ENCODE measurements at places on chromosomes 1 and 21.

GRCh38 chr1:212035835-212036605 lies 472 bp downstream of the DTL start:
- no peak for DNase-seq

DNA sequence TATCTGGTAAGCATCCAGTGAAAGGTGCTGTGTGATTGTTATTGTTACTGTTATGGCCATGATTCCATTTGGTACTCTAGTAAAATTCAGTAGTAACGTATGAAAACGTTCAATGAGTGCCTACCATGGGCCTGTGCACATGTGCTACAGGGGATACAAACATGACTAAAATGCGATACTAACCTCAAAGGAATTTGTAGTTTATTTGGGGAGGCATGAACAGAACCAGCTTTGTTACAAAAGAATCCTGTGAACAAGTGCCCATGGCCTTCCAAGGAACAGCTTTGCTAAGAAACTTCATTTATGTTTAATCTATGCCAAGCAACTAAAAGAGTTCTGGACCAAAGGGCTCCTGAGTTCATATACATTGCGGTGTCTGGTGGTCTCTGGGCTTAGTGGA lies 28.7 kb downstream of the PTGFR start:
- DNase-seq = no peak

DNA sequence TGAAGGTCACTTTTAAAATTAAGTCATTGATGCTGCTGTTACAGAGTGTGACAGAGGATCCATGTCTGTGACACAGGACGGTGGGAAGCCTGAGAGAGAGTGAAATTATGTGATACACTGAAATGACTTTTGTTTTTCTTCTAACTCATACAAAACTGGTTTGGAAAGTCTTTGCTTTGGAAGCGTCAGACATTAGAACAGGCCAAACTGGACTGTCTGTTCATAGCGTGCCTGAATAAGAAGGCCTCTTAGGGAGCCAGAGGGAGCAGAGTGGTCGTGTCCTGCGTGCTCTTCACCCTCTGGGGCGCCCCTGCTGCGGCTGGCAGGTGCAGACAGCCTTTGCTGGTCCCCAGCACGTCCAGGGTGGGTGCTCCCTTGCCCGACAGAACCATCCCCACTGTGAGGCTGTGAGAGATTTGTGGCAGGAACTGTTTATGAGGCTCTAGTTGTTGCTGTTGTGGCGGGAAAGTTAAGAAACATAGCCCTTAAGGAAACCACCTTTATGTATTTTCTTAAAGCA lies 19.7 kb upstream of the PGD start:
- no peak for DNase-seq

DNA sequence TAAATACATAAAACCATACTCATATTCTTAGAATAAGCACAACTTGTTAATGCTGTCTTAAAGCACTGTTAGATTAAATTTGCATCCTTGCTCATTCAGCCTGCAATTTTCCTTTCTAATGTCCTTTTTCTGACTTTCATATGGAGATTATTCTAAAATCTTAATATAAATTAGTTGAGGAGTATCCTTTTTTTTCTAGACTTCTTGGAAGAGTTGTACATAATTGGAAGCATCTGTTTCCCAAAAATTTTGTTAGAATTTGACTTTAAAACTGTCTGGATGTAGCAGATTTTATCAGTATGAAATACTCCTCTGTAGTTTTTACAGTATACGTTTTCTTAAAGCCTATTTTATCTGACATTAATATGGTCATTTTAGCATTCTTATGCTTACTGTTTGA lies 9.7 kb downstream of the KIFAP3 start:
- DNase-seq = no peak

DNA sequence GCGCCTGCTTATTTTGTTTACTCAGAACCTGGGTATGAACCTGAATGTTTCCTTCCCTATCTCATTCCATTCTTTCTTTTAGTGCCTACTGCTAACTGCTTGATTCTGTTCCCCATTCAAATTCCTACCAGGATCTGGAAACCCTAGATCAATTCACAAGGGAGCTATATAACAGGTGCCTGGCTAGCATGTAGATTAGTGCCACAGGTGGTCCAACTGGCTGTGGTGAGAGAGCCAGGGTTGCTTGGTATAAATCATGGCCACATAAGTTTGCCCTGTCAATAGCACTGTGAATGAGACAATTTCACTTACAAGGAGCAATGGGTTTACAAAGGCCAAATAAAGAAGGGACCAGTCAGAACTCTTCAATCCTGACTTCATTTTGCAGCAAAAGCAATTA lies 6.6 kb upstream of the PRPF38B start:
- no peak for DNase-seq

- DNase-seq = no peak
Observed at GRCh38 chr1:228376262-228376628, 30.4 kb downstream of the TRIM11 start.

GRCh38 chr1:155872527-155872926 lies 13.2 kb downstream of the SYT11 start:
- DNase-seq = no peak

GRCh38 chr1:190243056-190243455 lies 234.6 kb downstream of the BRINP3 start:
- DNase-seq = no peak

DNA sequence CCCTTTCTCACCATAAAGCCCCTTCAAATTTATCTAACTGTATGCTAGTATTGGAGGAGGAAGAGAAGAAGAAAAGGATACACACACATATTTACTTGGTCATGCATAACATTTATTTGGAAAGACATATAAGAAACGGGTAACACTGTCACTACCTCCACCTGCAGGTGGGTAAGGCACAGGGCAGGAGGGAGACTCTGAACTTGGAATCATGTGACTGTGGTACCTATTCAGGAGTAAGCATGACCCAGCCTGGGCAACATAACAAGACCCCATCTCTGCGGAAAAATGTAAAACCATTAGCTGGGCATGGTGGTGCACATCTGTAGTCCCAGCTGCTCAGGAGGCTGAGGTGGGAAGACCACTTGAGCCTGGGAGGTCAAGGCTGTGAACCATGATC lies 1.4 kb upstream of the PADI6 start:
- DNase-seq = no peak

GRCh38 chr1:163789911-163790310 lies 468.2 kb downstream of the NUF2 start:
- DNase-seq = no peak

DNA sequence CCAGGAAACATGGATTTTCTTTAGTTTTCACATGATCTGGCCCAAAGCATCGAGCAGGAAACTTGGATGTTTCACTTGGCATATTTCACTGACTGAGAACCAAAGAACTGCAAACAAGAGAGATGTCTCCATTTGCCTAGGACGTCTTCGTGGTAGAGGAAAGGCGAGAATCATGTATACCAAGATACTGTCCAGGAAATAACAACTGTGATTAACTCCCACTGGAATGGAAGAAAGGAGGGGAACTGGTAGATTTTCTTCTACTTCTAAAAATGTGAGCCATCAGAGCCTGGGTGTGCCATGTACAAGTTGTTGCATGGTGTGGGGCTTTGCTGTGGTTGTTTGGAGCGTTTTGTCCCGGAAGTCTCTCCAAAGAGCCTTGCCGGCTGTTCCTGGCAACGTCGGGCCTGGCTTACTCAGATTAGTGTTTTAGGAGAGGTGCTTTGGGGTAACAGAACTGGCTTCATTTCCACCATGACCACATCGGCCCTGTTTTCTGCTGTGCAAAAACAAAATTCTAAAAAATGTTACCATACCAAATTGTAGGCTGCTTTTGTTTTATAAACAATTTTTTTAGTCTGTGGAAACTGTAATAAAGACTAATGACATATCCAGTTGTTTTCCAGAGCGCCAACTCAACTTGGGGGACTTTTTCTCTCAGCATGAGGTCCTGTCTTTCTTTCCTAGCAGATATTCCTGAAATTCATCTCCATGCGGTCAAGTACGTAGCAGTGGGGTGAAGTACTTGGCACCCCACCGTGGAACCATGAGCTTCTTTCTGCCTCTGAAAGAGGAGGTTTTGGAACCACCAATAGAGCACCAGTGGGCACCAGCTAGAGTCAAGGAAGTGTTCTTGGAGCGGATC lies 118.3 kb downstream of the TM2D1 start:
- no peak for DNase-seq

GRCh38 chr21:45277101-45278045 lies 10.3 kb downstream of the POFUT2 start:
- DNase-seq = no peak

- DNase-seq = no peak
Observed at GRCh38 chr1:228453022-228453560, 34.1 kb upstream of the RNF187 start.

GRCh38 chr1:71687376-71687775 lies 595.0 kb downstream of the NEGR1 start:
- DNase-seq = no peak

DNA sequence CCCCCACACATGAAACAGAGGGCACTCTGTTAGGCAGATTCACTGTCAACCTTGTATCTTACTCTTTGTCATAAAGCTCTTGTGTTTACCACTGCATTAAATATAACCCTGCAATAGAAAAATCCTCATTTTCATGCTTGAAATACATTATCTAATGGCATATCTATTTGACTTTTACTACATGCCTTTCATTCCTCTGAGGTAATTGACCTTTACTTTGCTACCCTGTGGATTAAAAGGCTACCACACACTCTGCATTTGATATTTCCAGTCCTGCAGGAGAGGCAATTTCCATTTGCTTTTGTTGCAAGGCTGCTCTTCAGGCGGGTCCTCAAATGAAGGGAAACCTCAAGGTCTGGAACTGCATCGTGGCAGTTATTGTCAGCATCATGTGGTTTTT lies 238.0 kb downstream of the NTNG1 start:
- DNase-seq = no peak

DNA sequence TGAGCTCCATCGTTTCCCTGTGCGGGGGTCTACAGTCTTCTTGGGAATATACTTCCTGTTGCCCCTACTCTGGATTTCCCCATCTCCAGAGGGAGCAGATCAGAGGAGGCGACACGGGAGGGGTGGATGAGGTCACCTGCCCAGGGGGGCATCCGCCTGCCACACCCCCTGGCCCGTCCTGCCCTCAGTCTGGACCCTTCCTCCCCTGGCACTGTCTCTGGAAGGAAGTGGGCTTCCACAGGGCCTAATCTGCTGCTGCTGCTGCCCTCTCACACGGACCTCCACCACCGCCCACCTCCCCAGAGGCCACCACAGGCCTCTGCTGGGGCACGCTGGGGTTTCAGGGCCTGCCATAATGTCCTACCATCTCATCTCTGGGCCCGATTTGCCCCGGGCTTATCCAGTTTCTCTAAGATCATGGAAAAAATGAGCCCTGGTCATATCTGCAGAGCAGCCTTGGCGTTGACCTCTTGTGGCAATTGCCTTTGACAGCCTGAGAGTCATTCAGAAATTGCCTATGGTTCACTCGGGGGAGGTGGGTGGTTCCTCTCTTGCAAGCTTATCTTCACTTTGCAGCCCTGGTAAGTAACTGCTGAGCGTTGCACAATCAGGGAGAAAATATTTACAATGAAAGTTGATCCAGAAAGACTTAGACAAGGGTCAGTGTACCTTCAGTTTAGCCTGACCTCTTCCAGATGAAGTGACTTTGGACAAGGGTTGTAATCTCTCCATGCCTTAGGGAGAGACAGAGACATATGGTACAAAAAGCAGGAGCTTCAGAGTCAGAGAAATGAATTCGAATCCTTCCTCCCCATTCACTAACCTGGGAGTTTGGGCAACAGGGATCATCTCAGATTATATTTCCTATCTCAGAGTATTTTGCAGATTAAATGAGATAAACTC lies 252.4 kb downstream of the TOMM20 start:
- DNase-seq = no peak

- DNase-seq = peak; percentile 90
Observed at GRCh38 chr1:29124366-29125236, 898 bp upstream of the TMEM200B start.

DNA sequence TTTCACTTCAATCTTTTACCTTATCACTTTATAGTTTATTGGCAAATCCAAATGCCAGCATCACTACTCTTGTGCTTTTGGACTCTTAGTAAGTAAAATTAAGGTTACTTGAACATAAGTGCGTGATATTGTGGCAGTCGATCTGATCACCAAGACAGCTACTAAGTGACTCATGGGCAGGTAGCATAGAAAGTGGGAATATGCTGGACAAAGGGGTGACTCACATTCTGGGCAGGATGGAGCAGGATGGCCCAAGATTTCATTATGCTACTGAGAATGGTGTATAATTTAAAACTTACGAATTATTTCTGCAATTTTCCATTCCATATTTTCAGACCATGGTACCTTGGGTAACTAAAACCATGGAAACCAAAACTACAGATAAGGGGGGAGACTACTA lies 120.2 kb downstream of the ROR1 start:
- DNase-seq = no peak

DNA sequence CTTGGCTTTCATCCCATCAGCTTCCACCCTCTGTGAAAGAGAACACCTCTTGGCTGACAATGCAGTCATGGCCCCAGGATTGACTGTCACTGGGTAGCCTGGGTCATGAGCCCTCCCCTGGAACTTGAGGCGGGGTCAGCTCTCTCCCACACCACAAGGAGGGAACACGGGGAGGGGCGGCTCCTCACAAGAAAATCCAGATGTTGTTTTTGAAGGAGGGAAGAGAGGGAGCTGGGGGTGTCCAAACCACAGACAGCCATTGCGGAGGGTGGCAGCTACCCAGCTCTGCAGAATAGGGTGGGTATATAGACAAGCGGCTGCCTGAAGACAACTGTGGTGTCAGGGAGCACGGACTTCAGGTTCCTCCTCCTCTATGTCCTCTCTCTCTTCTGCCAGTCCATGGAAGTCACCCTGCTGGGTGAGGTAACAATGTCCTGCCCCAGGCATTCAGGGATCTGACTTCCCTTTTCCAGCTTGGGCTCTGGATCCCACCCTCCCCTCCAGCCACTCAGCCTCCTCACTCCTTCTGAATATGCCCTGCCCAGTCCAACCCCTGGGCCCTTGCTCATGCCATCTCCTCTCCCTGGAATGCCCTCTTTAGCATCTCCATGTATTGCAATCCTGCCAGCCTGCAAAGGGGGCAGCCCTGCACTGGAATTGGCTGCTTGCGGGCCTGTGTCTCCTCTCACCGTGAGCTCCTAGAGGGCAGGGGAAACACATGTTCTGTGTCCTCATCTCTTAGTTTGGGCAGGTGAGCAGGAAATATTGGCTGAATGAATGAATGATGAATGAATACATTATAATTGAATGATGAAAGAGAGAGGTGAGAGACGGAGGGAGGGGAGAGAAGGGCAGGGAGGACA lies 60.9 kb upstream of the RUNX3 start:
- DNase-seq = peak; percentile 33

- DNase-seq = peak; percentile 91
Observed at GRCh38 chr1:10835822-10836421, 39.5 kb upstream of the CASZ1 start.

DNA sequence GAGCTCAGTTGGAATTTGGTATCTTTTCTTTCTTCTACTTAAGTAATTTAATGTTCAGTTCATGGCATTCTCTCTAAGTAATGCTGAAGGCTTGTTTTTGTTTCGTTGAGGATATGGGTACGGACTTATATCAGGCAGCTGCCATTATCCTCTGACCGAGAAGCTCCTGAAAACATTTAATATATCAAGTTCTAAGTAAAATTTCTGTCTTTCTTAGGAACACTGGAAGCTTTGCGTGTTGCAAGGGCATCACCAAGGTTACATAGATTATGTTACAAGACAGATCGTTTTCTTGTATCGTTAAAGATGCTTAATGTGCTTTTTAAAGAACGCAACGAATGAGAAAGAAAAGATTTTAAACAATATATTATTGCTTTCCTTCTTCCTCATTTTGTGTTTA lies 1.0 kb upstream of the GALNT2 start:
- DNase-seq = no peak

Measured in nephron progenitor cell (in vitro differentiated cells).